KG1 (cell line): ENCODE measurements at places on chromosomes 4 and X.
A peak's percentile ranks its signal among the peaks of the same experiment; 100 is the strongest.

- DNase-seq, result no peak
Measured at GRCh38 chrX:17592117-17592516, 145.2 kb upstream of the SCML1 start.

GRCh38 chr4:25723409-25723808, 67.8 kb downstream of the SLC34A2 start:
- DNase-seq, result no peak

DNA sequence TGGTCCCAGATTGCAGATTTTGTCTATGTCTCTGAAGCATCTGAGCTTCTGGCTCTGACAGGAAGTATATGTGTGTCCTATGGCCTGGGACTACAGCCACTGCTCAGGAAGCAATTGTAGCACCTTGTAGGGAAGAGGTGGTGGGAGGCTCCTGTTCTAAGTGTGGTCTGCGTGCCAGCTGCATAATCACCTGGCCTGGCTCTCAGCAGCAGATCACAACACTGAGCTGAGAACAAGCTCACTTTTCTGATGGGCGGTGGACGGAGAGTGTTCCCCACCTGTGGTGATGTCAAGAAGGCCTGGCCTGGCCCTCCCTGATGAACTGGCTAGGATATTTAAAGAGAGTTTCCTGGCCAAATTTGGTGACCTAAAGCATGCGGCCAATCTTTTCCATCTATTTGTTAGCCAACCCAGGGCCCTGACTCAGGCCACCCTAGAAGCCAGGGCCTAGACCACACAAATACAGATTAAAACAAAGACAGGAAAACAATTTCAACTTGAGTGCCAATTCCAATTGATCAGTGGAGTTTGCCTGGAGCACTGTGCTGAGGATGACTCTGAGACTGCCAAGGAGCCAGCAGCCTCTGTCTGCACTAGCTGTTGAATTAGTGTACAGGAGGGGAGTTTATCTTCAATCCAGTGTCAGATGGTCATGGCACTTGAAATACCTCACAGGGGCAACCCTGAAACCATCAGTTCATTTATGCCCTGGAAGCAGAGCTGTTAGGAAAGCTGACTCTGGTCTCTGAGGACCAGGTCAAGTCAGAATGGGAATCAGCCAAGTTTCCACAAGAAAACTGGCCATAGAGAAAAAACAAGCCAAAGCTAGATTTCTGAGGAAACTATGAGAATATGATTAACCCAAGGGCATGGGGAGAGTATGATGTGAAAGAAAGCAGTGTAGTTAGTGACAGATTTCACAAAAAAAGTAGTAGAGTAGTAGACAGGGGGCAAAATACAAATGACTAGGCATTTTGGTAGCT, 47.4 kb downstream of the PRDM5 start:
- DNase-seq, result no peak

DNA sequence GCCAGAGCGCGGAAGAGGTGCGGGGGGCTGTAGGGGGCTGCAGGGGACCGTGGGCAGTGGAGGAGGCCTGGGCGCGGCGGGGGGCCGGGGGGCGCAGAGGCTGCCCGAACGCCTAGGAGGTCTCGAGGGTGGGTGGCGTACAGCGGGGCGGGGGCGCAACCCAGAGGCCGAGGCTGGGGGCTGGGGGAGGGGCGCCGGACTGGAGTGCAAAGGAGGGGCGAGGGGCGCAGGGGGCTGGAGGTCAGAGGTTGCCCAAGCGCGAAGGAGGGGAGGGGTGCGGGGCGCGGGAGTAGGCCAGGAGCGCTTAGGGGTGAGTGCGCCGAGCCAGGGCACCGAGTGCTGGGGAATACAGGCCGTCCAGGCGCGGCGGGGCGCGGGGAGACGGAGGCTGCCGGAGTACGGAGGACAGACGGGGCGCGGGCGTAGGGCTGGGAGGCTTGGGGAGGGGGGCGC, 255 bp downstream of the GYG2 start:
- no peak for DNase-seq

- no peak for DNase-seq
Measured at GRCh38 chr4:180698550-180699195, 1544.5 kb upstream of the TENM3 start.

DNA sequence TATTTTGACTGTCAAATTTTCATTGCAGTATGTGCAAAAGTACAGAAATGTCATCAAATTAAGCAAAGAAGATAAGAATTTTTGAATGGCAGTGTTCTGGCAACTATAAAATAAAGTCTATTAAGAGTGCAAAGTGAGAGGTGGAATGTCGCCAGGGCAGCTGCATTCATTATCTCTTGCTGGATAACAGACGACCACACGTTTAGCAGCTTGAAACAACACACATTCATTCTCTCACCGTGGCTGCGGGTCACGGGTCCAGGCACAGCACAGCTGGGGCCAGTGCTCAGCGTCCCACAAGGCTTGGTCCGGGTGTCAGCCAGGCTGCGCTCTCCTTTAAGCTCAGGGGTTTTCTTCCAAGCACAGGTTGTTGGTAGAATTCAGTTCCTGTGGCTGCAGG, 113.9 kb downstream of the GPR143 start:
- DNase-seq, result no peak

- no peak for DNase-seq
Measured at GRCh38 chr4:22653752-22654151, 39.0 kb upstream of the GBA3 start.

- DNase-seq, result no peak
Measured at GRCh38 chrX:22534643-22535042, 261.9 kb downstream of the CBLL2 start.

DNA sequence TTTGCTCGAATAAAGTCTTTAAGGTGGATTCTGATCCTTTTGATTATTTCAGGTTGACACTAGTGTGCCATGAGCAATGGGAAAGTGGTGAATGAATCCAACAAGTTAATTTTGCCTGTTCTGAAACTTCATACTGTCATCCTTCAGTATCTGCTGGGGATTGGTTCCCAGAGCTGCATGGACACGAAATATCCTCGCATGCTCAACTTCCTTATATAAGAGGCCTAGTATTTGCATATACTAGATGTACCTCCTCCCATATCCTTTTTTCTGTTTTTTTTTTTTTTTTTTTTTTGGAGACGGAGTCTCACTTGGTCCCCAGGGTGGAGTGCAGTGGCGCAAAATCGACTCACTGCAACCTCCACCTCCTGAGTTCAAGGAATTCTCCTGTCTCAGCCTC, 23.0 kb upstream of the PDS5A start:
- no peak for DNase-seq

- no peak for DNase-seq
Measured at GRCh38 chr4:148575577-148575976, 133.4 kb upstream of the NR3C2 start.

- no peak for DNase-seq
Measured at GRCh38 chr4:181323061-181323460, 920.1 kb upstream of the TENM3 start.

DNA sequence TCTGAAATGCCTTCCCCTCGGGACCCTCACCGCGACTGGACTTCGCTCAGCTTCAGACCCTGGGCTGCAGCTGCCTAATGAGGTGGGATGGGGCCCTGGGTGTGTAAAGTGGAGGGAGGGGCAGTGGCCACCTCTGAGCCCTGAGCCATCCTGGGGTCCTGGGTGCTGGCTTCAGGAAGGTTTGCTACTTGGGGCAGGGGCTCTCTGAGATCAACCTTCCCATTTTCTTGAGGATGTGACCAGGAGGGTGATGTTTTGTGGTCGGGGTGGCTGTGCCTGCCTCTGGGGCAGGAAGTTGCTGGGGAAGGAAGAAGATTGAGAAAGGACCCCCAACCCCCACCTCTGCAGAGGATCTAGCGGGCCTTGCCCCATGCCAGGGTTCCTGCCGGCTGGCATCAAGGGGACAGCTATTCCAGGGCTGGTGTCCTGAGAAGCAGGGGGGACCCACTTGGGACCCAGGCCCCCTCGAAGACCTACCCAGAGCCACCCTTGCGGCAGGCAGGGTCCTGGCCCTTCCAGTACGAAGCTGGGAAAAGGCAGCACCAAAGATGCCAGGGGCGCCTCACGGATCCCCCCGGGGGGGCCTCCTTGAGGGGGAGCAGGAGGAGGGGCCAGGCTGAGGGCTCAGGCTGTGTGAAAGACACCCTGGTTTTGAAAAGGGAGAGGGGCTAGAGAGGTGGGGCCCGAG, 6.5 kb downstream of the SH3BP2 start:
- DNase-seq, result peak; percentile 24

- DNase-seq, result no peak
Measured at GRCh38 chr4:40963897-40964478, 214.2 kb downstream of the NSUN7 start.

- no peak for DNase-seq
Measured at GRCh38 chr4:165834116-165834515, 38.9 kb upstream of the TLL1 start.

DNA sequence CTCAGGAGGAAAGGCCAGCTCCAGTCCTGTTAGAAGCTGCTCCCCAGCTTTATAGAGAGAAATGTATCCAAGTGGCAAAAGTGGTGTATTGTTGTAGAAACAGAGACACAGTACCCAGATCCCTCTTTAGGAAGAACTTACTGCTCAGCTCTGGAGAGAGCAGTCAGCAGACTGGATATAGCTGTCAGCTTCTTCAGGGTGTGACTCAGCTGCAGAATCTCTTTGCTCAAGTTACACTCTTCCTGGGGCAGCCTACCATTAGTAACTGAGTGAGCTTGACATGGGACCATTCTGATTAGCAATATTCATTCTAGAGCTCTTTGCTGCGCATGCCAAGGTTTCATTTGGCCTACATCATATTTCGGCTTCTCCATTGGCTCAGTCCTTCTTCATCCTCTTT, 40.5 kb downstream of the ATP1B4 start:
- DNase-seq, result no peak

GRCh38 chr4:121950680-121951520, 960 bp downstream of the TRPC3 start:
- DNase-seq, result no peak

GRCh38 chr4:100095729-100096595, 94.3 kb downstream of the DDIT4L start:
- DNase-seq, result no peak

- no peak for DNase-seq
Measured at GRCh38 chr4:170336238-170336775, 246.6 kb upstream of the AADAT start.

DNA sequence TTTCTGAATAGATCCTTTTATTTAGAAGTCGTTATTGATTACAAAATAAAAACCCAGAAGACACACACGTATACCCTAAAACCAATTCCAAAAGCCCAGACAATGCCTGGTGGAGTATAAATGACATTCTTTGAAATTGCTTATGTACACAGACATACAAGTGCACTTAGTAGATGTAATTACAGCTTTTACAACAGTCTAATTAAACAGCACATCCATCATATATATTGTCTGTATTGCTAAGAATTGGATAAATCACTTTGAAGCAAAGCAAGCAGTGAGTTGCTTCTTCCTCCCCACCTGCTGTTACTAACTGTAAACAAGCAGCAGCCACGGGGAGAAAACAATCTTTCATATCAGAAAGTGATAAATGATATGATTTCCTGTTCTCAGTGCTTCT, 645.7 kb downstream of the TLL1 start:
- DNase-seq, result no peak

GRCh38 chr4:142404191-142404611, 441.9 kb downstream of the INPP4B start:
- no peak for DNase-seq

DNA sequence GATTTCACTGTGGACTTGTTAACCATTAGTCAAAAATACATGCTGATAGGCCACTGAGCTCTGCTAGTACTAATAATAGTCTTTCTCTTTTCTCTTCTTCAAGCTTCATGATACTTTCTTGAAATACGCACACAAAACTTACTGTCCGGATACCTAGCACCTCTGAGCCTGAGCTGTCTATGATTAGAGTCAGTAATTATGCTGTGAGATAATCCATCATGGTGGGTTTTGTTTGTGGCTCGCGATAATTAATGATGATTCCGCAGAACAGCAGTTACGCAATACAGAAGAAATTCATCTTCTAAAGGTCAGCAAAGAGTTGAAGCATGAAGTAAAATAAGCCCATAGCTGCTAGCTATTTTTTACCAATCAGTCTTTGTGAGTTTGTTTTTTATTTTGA, 511.5 kb upstream of the GALNT7 start:
- DNase-seq, result no peak
